H1 (cell line): ENCODE measurements at places on chromosomes 3 and 15. TPM values are rescaled to one million over a fixed set of nuclear protein-coding genes. Genes with fewer than 3 reads are reported as not detected.

- no peaks in the 10 kb centered on the region for H3K4me1 ChIP-seq
- H3K4me3 ChIP-seq, result peak overlapping the region; percentile 91
- H3K27me3 ChIP-seq, result no peaks in the 10 kb centered on the region
- peaks cover 29% of the 10 kb centered on the region for H3K36me3 ChIP-seq
Observed at GRCh38 chr15:69451951-69452691, 497 bp upstream of the RPLP1 start.

- no peak for DNase-seq
- no peak overlapping the region for H3K4me3 ChIP-seq
- no peaks in the 10 kb centered on the region for H3K4me1 ChIP-seq
- H3K27me3 ChIP-seq, result peaks cover 20% of the 10 kb centered on the region
- H3K27ac ChIP-seq, result no peak overlapping the region
- H3K36me3 ChIP-seq, result no peaks in the 10 kb centered on the region
Observed at GRCh38 chr15:80246425-80246894, 5.6 kb downstream of the CTXND1 start.

- no peaks in the 10 kb centered on the region for H3K36me3 ChIP-seq
- H3K27me3 ChIP-seq, result no peaks in the 10 kb centered on the region
- H3K4me3 ChIP-seq, result no peak overlapping the region
- H3K27ac ChIP-seq, result no peak overlapping the region
Observed at GRCh38 chr3:129623447-129624118, 17.1 kb upstream of the PLXND1 start.

DNA sequence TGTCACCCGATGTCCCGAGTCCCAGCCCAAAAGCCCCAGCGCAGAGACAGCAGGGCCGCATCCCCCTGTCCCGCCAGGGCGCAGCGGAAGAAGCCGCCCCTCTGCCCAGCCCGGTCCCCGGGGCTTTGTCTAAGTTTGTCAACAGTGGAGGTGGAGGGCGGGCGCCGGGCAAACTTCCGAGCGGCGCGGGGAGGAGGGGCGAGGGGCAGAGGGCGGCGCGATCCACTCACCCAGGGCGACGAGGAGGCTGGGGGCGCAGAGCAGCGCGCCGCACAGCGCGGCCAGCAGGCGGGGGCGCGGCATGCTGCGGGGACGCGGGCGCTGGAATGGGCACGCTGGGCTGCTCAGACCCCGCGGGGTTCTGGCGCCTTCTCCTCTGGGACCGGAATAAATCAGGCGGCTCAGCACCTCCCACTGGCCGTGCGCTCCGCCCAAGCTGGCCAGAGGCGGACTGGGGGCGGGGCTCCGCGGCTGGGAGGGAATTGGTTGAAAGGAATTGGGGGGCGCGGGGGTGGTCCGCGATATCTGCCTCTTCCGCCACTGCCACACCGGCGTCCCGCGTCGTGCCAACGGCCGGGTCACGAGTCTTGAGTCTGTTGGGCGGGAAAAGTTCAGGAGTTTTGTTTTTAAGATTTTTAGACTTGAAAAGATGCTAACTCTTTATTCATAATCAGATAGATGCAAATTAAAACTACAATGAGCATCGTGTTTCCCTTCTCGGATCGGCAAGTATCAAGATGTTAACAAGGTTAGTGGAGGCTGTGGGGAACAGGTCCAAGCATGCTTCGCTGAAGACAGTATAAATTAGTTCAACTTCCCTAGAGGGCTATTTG, at the start of gene MFGE8:
MFGE8 (minus strand) TSS at position 363 of the 833 bp plus-strand sequence; CDS start at position 303, 60 bp downstream.
- peak within 1 kb of the TSS; percentile 89 for H3K4me3 ChIP-seq
- peak within 1 kb of the TSS; percentile 22; the same call in 1 of the 2 replicates for H3K27ac ChIP-seq
- peaks cover 38% of the 10 kb centered on the region for H3K36me3 ChIP-seq
- peak; percentile 96 for DNase-seq
- peaks cover 2% of the 10 kb centered on the region for H3K4me1 ChIP-seq

GRCh38 chr15:62164014-62164395, 1.1 kb downstream of the C2CD4B start:
- peaks cover 52% of the 10 kb centered on the region for H3K27me3 ChIP-seq
- H3K4me1 ChIP-seq, result peaks cover 5% of the 10 kb centered on the region
- H3K36me3 ChIP-seq, result no peaks in the 10 kb centered on the region
- no peak overlapping the region for H3K27ac ChIP-seq
- DNase-seq, result peak; percentile 74

GRCh38 chr3:88013592-88013991, 45.2 kb downstream of the CGGBP1 start:
- no peak overlapping the region for H3K27ac ChIP-seq
- H3K36me3 ChIP-seq, result no peaks in the 10 kb centered on the region
- H3K4me3 ChIP-seq, result no peak overlapping the region
- no peaks in the 10 kb centered on the region for H3K4me1 ChIP-seq
- no peak for DNase-seq
- H3K27me3 ChIP-seq, result no peaks in the 10 kb centered on the region

DNA sequence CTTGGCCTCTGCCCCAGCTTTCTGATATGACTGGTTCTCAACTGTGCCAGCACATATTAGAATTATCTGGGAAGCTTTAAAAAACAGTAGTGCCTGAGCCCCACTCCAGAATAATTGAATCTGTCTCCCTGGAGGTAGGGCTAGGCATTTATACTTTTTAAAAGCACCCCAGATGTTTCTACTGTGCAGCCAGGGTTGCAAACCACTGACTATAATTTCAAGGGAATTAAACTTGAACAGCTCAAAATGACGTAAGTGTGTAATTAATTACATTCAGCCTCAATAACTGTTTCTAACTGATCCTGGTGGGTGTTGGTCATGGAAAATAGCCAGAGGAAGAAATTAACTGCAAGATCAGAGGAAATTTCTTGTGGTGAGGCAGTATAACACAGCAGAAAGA, 4.4 kb upstream of the IRAK2 start:
- no peak overlapping the region for H3K4me3 ChIP-seq
- DNase-seq, result no peak
- H3K27ac ChIP-seq, result no peak overlapping the region
- H3K27me3 ChIP-seq, result no peaks in the 10 kb centered on the region
- H3K36me3 ChIP-seq, result no peaks in the 10 kb centered on the region
- H3K4me1 ChIP-seq, result no peaks in the 10 kb centered on the region

DNA sequence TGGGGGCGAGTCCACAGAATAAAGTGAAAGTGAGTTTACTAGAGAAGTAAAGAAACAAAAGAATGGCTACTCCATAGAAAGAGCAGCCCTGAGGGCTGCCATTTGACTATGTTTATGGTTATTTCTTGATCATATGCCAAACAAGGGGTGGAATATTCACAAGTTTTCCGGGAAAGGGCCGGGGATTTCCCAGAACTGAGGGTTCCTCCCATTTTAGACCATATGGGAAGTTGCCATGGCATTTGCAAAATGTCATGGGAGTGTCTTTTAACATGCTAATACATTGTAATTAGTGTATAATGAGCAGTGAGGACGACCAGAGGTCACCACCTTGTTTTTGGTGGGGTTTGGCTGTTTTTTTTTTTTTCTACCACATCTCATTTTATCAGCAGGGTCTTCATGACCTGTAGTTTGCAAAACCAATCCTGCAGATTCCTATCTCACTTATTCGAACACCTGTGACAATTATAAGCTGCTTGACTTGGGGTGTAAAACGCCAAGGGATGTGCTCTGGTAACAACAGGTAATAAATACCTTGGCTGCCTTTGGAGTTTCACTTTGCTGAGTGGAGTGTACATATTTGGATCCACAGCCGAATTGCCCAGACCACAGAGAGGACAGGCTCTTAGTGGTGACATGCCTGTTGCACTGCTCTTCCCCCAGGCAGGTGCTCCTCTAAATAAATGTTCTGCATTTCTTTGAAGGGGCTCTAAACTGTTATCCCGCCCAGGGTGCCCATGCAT, 43.6 kb downstream of the C2CD4B start:
- no peak overlapping the region for H3K4me3 ChIP-seq
- H3K27ac ChIP-seq, result no peak overlapping the region
- no peak for DNase-seq
- H3K27me3 ChIP-seq, result no peaks in the 10 kb centered on the region
- H3K36me3 ChIP-seq, result no peaks in the 10 kb centered on the region

DNA sequence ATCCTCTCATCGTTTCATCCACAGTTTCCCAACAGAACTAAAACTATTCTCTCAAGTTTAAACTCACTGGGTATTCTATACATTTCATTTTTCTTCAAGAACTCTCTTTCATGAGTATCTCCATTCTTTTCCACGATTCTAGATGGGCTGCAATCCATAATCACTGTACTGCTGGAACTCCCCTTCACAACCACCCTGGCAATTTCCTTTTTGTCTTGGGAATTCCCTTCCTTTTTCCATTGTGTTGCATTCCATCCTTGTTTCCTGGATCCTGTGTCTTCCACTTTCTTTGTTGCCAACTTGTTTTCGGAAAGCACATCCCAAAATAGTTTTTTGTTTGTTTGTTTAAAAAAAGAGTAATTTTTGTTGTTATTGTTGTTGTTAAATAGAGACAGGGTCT, 67.0 kb upstream of the FBN1 start:
- H3K27ac ChIP-seq, result no peak overlapping the region
- no peaks in the 10 kb centered on the region for H3K36me3 ChIP-seq
- no peak for DNase-seq
- no peaks in the 10 kb centered on the region for H3K27me3 ChIP-seq
- H3K4me3 ChIP-seq, result no peak overlapping the region

- no peak for DNase-seq
- H3K27ac ChIP-seq, result no peak overlapping the region
- H3K4me3 ChIP-seq, result no peak overlapping the region
- H3K27me3 ChIP-seq, result no peaks in the 10 kb centered on the region
Observed at GRCh38 chr3:22666736-22667135, 536.4 kb upstream of the UBE2E2 start.

DNA sequence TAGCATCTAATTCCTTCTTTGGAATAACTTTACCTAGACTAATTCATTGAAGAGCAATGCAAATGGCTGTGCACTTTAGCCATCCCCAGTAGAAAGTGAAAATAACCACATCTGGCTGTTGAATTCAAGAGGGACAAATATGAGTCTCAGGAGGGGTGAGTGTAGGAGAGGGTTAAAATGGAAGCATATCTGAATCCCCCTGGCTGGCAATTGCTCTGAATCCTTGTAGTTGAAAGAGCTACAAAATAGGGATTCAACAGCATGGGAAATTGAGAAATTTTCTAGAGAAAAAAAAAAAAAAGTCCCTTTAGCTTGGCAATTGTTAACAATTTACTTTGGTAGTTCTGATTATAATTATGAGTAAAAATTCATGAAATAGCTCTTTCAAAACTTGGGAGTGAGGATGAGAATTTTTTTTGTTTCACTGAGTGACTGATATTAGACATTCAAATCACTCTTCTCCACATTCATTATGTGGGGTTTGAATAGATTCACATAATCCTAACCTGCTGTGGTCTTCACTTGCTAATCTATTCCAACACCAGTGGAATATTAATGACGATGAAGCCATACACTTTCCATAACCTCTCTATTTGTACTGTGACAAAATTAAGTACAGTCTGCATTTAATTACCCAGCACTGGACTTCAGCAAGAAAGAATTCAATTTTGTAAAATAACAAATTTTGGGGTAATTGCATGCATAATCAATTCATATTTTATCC, 569.0 kb upstream of the MCTP2 start:
- no peak overlapping the region for H3K4me3 ChIP-seq
- H3K4me1 ChIP-seq, result peaks cover 2% of the 10 kb centered on the region
- no peak for DNase-seq
- no peaks in the 10 kb centered on the region for H3K36me3 ChIP-seq

GRCh38 chr3:45951946-45952345, 8.7 kb downstream of the CXCR6 start:
- peaks cover 75% of the 10 kb centered on the region for H3K36me3 ChIP-seq
- no peaks in the 10 kb centered on the region for H3K27me3 ChIP-seq
- DNase-seq, result no peak

GRCh38 chr15:80904998-80905397, 84.6 kb downstream of the MESD start:
- H3K27me3 ChIP-seq, result no peaks in the 10 kb centered on the region; the same call in 1 of the 2 replicates
- H3K4me1 ChIP-seq, result no peaks in the 10 kb centered on the region
- DNase-seq, result no peak
- H3K36me3 ChIP-seq, result no peaks in the 10 kb centered on the region

GRCh38 chr3:29695201-29695600, 414.3 kb downstream of the RBMS3 start:
- no peak overlapping the region for H3K27ac ChIP-seq
- DNase-seq, result no peak
- no peaks in the 10 kb centered on the region for H3K4me1 ChIP-seq

- H3K4me1 ChIP-seq, result peaks cover 9% of the 10 kb centered on the region
- H3K27ac ChIP-seq, result no peak overlapping the region
- DNase-seq, result no peak
- no peaks in the 10 kb centered on the region for H3K27me3 ChIP-seq
- H3K4me3 ChIP-seq, result no peak overlapping the region
Observed at GRCh38 chr15:80482696-80483095, 78.5 kb downstream of the ARNT2 start.

DNA sequence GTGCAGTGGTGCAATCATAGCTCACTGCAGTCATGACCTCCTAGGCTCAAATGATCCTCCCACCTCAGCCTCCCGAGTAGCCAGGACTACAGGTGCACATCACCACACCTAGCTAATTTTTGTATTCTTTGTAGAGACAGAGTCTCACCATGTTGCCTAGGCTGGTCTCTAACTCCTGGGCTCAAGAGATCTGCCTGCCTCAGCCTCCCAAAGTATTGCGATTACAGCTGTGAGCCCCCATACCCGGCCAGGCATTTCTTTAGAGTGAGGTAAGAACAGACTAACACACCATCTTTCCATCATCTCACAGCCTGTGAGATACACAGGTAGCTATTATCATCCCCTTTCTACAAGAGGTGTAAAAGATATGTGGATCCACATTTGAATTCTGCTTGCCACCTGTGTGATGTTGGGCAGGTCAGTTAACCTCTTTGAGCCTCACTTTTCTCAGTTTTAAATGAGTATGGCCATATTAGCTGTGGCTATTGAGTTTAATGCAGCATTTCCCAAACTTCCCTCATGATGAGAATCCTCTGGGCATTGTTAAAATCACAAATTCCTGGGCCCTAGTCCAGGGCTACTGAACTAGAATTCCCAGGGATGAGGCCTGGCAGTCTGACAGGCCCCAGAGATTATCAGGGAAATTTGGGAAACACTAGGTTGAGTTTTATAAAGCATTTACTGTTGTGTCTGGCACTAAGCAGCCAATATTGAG, 46.0 kb downstream of the ANP32A start:
- H3K4me1 ChIP-seq, result no peaks in the 10 kb centered on the region
- peak; percentile 7 for DNase-seq
- no peak overlapping the region for H3K27ac ChIP-seq

HMG20A gene
- total RNA-seq, result 58.8 and 59.7 TPM in 2 replicates

C3orf22 gene
- not detected in 2 replicates for total RNA-seq

PATL2 gene
- total RNA-seq, result 0.48 and 0.65 TPM in 2 replicates

DMXL2 gene
- 10.6 and 11.4 TPM in 2 replicates for total RNA-seq

FILIP1L gene
- total RNA-seq, result 0.09 and 0.33 TPM in 2 replicates

GOLGA6D gene
- total RNA-seq, result 0.69 and 0.73 TPM in 2 replicates

MUC20 gene
- 0.24 TPM in 1 of 2 replicates, not detected in the other for total RNA-seq

CEP63 gene
- total RNA-seq, result 15.5 and 18.2 TPM in 2 replicates

EIF4E3 gene
- total RNA-seq, result 14.3 and 17.0 TPM in 2 replicates
